CD8-positive, alpha-beta T cell (primary cell): ENCODE measurements at places on chromosomes 4 and X. TPM values are rescaled to one million over a fixed set of nuclear protein-coding genes. Genes with fewer than 3 reads are reported as not detected.

The COX7B gene
- 127 TPM for total RNA-seq

The MAGEA2B gene
- not detected for total RNA-seq

The HTR2C gene
- not detected for total RNA-seq

The SGMS2 gene
- not detected for total RNA-seq

The NPY2R gene
- total RNA-seq, result not detected

The CT47B1 gene
- not detected for total RNA-seq

The DHX15 gene
- total RNA-seq, result 221 TPM

The FRMD7 gene
- not detected for total RNA-seq

The SPACA5 gene
- not detected for total RNA-seq

The POF1B gene
- total RNA-seq, result not detected

The FHIP1A gene
- total RNA-seq, result 2.1 TPM

The TLR7 gene
- total RNA-seq, result not detected

The MECP2 gene
- total RNA-seq, result 106 TPM

The DGAT2L6 gene
- not detected for total RNA-seq

The TRIML2 gene
- total RNA-seq, result not detected

The GYPB gene
- total RNA-seq, result not detected

The TEC gene
- 1.4 TPM for total RNA-seq

The TBX22 gene
- not detected for total RNA-seq

The NWD2 gene
- total RNA-seq, result not detected

The NAP1L5 gene
- 16.3 TPM for total RNA-seq

The TMPRSS11F gene
- total RNA-seq, result not detected

The S100P gene
- total RNA-seq, result 1.1 TPM

The RAB39B gene
- total RNA-seq, result 3.5 TPM
